Endothelial cell of umbilical vein (primary cell): ENCODE measurements at places on chromosomes 6 and 20.
A peak's percentile ranks its signal among the peaks of the same experiment; 100 is the strongest.

GRCh38 chr6:36839749-36840431 is 646 bp upstream of the CPNE5 start:
- no peak for DNase-seq

GRCh38 chr6:24270011-24270410 is 87.8 kb downstream of the DCDC2 start:
- no peak for DNase-seq

GRCh38 chr20:63441136-63442099 is 31.0 kb downstream of the KCNQ2 start:
- no peak for DNase-seq

GRCh38 chr20:14422892-14423291 is 85.5 kb upstream of the FLRT3 start:
- DNase-seq, result no peak

- DNase-seq, result no peak
Measured at GRCh38 chr6:131172222-131172621, 37.0 kb downstream of the AKAP7 start.

DNA sequence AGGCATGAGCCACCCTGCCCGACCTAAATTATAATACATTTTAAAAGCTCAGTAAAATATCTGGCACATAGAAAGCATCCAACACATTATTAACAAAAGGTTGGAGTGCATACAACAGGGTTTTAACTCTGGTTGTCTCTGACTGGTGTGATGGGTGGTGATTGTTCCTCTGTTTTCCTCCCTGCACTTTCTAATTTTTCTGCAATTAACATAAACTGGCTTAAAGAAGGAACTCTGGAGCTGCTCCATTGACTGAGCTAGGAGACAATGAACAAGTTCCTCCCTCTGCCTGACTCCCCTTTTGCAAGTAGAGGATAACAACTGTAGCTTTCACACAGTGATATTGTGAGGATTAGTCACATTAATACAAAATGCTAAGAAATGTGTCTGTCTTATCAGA is 48.5 kb upstream of the SIRPG start:
- no peak for DNase-seq

GRCh38 chr6:139539852-139540251 is 165.4 kb upstream of the CITED2 start:
- DNase-seq, result peak; percentile 13

- no peak for DNase-seq
Measured at GRCh38 chr6:135043846-135044245, 10.8 kb downstream of the HBS1L start.

GRCh38 chr20:4154958-4155411 is 139.6 kb upstream of the RNF24 start:
- no peak for DNase-seq
